ENCODE measurements at places on chromosomes 4 and X.

- no peak for DNase-seq
These were observed 222.7 kb downstream of the PACRGL start for GRCh38 chr4:20922962-20923361.

DNA sequence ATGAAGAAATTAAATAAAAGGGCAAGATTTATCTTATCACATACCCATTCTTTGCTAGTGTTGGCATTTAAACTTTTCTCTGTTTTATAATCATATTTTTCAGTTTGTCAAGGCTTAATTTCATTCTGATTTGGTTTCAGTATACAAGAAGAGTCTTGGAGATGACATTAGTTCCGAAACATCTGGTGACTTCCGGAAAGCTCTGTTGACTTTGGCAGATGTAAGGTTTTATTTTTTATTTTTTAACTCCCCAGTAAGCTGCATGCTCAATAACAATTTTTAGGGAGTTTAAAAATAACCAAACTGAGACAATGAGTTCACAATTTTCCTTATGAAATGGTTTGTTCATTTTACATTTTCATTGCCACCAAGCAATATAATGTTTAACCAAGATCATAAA lies 39.8 kb downstream of the ANXA3 start:
- DNase-seq: no peak

- DNase-seq: no peak
These were observed 597.1 kb downstream of the MID1IP1 start for GRCh38 chrX:39398215-39398962.

GRCh38 chrX:7108030-7108429 lies 39.5 kb upstream of the STS start:
- no peak for DNase-seq

- DNase-seq: no peak
These were observed 63.9 kb downstream of the PLS3 start for GRCh38 chrX:115624916-115625315.

DNA sequence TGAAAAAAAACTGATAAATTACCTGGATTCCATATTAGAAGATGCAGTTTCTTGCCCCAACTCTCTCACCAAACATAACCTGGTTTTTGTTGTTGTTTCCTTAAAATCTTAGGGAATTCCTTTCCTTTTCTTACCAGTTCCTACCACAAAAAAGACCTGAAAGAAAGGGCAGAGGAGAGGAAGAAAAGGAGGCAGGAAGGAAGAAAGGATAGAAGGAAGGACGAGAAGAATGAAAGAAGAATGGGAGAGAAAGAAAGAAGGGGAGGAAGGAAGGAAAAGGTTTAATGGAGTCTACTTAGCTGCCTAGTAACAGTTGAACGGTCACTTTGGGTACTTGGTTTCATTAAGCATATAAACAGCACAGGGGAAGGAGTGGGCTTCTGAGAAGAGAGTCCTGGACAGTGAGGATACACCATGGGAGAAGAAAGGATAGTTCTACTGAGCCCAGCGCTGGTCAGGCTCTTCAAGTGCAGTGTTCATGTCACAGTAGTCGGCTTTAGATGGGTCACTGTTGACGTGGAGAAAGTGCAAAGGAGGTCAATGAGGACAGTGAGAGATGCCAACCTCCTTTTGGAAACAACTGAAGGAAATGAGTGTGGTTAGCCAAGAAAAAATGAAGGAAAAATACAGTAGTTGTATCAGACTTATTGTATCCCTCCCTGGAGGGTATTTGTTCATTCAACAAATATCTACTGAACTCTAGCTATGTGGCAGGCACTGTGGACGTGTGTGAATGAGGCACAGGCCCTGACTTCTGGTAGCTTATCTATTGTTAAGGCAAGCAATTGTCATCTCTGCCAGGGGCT lies 1.1 kb upstream of the CHIC2 start:
- DNase-seq: no peak

DNA sequence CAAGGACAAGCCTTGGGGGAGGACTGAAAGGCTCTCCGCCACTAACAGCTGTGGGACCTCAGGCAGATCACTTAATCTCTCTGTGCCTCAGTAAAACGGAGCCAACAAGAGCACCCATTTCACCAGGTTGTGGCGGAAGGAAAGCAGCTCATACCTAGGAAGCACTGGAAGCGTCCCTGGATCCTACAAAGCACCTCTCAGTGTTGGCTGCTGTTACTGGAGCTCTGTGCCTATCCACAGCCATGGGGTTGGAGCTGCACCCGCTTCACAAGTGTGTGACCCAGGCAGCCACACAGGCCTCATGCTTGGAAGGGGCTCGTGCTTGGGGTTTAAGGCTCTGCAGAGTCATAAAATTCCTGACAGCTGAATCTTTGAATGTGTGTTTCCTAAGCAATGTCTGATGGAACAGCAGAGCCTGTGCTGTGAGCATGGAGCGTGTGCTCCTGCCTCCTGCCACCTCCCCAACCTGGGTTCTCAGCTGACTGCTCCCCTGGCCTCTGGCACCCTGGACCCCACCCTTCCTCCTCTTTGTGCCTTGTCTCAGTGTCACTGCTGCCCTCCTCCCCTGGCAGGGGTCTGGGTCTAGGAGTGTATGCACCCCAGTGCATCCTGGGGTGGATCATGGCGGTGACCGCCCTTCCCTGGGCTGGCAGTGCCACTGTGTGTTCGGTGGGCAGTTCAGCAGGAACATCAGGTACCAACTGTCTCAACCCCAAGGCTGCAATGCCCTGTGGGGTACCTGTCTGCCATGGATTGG lies 14.4 kb upstream of the MAN2B2 start:
- DNase-seq: no peak

Measured in stimulated activated CD4-positive, alpha-beta T cell treated with anti-CD3 and anti-CD28 coated beads, Interleukin-15, amount 100 ng/mL, for 24 hours (primary cell).